ENCODE measurements at places on chromosomes 6 and 20.

DNA sequence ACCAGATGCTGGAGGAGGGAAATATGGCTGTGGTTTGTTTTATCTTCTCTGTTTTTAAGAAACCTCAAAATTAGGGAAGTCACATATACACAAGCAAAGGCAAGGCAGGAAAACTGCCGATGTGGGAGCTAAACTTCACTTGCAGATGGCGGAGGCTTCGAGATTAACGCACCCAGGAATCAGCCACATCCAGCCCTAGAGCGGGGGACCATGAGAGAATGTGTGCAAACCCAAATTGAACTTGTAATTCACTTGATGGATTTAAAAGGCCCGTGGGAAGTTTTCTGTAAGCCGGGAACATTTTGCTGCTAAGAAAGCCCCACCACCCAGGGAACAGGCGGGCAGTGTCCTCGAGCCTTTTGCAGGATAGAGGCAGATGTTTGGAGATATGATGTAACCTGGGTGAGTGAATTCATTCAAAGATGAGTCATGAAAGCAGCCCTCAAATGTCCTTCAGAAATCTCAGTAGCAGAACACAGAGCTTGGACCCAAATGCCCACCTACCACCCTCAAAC lies 39.9 kb downstream of the PREX1 start:
- DNase-seq: peak; percentile 80

GRCh38 chr6:138912308-138912707 lies 75.7 kb downstream of the REPS1 start:
- DNase-seq: no peak

DNA sequence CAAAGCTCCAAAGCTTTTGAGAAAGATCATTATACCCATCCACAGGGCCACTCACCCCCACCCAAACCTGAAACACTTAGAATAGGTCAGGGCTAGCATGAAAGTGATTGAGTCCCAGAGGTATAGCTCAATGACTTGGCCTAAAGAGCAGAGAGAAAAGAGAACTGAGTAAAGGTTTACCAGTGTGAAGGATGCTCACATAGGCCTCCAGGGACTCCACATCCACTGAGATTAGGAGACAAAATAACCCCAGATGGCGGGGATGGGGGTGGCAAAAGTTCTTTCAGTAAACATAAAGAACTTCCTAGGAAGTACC lies 12.2 kb downstream of the SAYSD1 start:
- no peak for DNase-seq

- DNase-seq: no peak
Measured at GRCh38 chr6:45970326-45970725, 45.3 kb downstream of the CLIC5 start.

DNA sequence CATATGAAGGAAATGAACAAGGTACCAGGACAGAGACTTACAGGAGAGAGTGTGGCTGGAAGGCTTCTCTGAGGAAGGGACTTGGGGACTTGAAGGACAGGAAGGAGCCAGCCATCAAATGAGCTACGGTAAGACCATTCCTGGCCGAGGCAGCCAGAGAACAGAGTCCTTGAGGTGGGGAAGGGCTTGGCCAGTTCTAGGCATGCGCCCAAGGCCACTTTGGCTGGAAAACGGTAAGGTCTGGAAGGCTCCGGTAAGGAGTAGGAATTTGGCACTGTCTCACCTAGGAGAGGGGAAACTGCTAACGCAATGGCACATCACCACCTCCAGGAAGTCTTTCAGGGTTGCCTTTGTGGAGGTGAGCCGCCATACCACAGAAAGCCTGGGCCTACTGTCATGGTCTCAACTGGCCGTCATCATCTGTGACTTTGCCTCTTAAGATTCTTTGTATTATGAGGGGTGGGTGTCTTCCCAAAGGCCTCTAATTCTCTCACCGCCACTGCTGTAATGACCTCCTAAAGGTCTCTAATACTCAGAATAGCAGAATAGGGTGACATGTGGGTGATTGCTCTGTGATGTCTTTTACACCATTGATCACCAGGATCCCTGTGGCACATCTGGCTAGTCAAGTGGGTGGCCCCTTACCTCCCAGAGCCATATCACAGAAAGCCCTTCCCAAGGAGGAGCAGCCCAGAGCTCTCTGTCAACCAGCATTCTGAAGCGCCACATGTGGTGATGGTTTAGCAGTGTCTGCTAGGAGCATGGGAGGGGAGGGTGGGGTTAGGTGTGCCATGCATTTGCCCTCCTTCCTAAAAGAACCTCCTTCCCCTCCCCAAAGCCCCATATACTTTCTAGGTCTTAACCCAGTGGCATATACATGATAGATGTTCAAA lies 17.7 kb upstream of the STX16 start:
- DNase-seq: no peak

Measured in mesendoderm (in vitro differentiated cells).